ENCODE measurements at places on chromosomes 7 and 10.

- DNase-seq, result no peak
Observed at GRCh38 chr7:43135129-43135528, 22.7 kb downstream of the HECW1 start.

GRCh38 chr7:66105263-66105748 is 9.3 kb upstream of the CRCP start:
- DNase-seq, result no peak

GRCh38 chr7:93429563-93429962 is 145.0 kb downstream of the CALCR start:
- no peak for DNase-seq

GRCh38 chr7:34991938-34992840 is 45.1 kb downstream of the DPY19L1 start:
- DNase-seq, result peak; percentile 71

DNA sequence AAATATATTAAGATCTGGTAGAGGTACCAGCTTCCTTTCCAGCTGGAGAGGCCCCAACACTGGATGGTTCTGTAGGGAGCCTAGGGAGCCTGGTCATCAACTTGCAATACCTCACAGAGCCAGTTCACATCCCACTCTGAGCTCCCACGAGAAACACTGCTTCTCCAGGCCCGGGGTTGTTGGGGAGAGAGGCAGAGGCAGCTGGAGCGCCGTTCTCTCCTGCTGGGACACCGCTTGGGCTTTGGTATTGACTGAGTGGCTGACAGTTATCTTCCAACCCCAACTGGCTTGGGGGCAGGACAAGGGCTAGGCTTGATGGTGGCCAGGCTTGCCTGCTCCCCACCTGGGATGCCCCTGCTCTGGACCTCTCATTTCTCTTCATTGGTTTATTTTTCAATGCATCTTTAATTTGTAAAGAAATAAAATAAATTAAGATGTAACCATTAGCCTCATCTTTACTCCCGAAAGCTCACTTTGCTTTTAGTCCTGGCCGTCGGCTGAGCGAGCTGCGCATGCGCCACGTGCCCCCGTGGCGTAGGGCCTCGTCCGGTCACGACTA is 10.0 kb upstream of the CHCHD1 start:
- peak; percentile 59 for DNase-seq

- peak; percentile 35 for DNase-seq
Observed at GRCh38 chr7:79454361-79454960, 994 bp upstream of the MAGI2 start.

DNA sequence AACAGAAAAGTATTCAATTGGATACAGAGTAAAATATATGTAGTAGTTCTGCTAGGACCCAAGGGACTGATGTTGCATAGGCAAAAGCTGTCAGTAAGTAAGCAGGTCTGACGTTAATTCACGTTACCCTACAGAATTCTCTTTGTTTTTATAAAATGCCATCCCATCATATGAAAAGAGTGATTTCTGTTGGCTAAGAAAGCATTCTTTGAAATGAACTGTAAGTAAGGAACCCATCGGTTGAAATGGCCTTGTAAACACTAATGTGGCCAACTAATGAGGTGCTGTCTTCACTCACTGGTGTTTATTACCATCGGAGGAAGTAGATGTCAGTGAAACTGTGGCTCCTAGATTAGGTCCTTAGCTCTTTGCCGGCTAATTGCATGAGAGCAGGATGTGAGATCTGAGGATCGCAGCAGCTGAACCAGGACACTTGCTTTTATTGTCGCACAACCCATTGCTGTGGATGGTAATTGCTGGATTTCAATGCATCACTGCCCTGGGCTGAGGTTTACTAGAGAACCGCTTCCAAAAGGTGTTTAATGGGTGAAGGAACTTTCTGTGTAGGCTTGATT is 49.5 kb downstream of the UBE3C start:
- DNase-seq, result no peak

DNA sequence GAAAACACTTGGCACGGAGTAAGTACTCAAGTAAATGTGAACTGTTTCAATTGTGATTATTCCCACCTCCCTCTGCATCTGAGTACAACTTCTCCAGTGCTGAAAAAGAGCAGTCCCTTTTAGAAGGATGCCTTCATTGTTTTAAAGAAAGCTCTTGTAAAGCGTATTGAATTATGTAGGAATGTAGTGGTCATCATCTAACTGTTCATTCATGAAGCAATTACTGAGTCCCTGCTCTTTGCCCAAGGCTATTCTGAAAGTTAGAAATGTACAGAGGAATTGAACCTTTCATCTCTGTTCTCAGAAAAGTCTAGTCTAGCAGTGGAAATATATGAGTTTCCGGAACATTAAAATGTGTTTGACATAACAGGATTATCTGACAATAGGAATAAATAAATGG is 127.8 kb downstream of the CACNB2 start:
- no peak for DNase-seq

- no peak for DNase-seq
Observed at GRCh38 chr10:62811159-62811875, 4.8 kb downstream of the EGR2 start.

DNA sequence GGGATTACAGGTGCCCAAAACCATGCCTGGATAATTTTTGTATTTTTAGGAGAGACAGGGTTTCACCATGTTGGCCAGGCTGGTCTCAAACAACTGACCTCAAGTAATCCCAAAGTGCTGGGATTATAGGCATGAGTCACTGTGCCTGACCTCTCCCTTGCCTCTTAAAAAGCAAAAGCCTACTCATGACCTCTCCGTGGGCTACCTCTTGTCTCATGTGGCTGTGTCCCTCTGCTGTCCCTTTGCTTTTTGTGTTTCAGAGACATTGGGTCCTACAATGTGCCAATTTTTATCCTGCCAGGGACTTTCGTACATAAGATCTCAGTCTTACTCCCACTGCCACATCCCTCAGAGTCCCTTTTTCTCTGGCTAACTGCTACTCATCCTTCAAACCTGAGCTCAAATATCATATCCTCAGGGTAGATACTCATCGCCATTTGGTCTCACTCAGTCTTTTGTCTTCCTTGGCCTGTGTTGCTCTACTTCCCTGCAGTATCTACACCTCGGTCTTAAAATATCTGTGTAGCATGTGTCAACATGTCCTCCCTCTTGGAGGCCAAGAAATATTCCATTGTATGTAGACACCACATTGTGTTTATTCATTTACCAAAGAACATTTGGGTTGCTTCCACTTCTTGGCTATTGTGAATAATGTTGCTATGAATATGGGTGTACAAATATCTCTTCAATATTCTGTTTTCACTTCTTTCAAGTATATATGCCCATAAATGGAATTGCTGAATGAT is 465.0 kb upstream of the KLF6 start:
- no peak for DNase-seq

GRCh38 chr7:38318803-38319416 is 45.5 kb upstream of the TARP start:
- DNase-seq, result peak; percentile 71

GRCh38 chr10:52965509-52965908 is 192.9 kb upstream of the MBL2 start:
- no peak for DNase-seq

GRCh38 chr7:56609852-56610355 is 493.7 kb upstream of the NUPR2 start:
- no peak for DNase-seq

- DNase-seq, result no peak
Observed at GRCh38 chr10:116692225-116692624, 50.1 kb downstream of the HSPA12A start.

- DNase-seq, result no peak
Observed at GRCh38 chr10:29437871-29438270, 149.0 kb downstream of the LYZL1 start.

GRCh38 chr7:18352339-18353255 is 143.0 kb upstream of the HDAC9 start:
- DNase-seq, result peak; percentile 57

DNA sequence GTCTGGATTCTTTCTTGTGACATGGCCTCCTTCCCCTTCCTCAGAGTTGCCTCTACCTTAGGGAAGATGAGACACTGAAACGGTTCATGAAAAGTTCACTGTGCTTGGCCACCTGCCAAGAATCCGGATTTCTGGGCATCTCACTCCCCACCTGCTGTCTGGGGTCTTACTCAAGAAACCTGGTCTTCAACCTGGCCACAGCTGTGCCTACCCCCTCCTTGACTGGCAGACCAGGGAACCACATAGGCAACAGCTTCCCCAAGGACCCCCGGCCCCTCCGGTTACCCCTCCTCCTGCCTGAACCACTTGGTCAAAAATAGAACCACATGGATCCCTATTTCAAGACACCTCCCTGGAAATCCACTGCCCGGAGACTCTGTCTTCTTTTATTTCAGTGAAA is 58.7 kb upstream of the NANOS1 start:
- DNase-seq, result no peak
